Central memory CD8-positive, alpha-beta T cell (primary cell): ENCODE measurements at places on chromosomes 6 and 20.
A peak's percentile ranks its signal among the peaks of the same experiment; 100 is the strongest.

GRCh38 chr6:47134476-47135189 lies 92.5 kb upstream of the ADGRF1 start:
- DNase-seq: no peak

GRCh38 chr6:28240471-28240870 lies 11.6 kb downstream of the ZKSCAN4 start:
- no peak for DNase-seq

DNA sequence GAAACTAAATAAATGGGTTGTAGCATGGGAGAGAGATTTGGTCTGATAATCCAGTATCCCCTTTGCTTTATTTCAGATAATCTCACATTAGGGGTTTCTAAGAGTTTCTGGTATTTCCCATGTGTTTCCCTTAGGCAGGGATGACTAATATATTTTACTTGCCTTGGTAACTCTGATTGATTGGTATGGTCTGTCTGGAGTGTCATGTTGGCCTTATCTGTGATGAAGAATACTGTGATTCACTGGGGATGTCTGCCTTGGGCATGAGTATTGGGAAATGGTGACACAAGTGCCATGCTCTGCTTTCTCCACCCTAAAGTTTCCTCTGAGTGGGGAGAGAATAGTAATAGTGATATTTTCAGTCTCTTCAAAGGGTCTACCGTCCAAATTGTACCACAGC lies 10.1 kb downstream of the SLC22A2 start:
- no peak for DNase-seq

DNA sequence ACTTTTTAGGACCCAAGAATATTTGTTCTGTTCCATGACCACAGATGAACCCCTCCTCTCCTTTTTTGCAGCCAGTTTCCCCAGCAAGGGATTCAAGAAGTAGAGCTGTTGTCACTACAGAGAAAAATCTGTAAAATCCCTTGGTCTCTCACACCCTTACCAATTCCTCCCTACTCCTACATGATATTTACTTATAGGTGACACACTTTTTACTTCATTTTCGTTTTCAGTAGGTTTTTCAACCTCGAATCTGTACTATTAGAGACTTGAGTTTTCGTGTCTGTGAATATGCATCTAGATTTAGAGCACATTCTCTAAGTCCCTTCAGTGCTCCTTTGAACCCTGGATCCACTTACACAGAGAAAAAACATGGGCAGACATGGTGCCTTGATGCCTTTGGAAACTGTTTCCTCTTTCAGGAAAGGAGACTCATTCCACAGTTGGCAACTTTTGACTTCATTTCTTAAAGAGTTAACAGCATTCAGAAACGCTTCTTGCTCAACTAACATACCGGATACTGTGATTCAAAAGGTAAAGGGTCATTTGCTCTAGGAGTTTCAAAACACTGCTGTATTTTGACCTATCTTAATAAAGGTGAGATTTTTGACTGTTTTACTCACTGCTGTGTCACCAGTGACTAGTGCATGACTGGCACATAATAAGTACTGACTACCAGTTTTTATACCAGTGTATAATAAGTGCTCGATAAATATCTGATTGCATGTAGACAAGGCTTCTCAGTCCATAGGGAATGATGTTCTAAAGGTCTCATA lies 50.6 kb downstream of the LAMA4 start:
- no peak for DNase-seq

DNA sequence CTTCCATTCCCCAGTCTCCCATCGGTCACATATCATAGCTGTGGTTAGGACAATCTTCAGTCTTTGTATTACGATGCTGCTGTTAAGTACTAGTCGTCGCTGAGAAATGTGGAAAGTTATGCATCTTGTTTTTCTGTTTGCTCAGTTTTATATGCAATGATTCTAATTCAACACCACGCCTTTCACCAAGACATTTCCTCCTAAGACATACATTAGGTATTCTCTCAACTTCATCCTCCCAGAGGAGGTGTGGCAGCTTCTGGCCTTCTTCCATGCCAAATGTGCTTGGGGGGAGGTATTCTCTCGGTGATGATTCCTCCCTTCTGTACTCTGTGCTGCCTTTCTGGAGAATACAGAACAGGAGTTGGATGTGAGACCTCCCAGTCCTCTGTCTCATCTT lies 66.1 kb downstream of the B4GALT5 start:
- no peak for DNase-seq

- DNase-seq: no peak
Observed at GRCh38 chr20:59645761-59646171, 41.4 kb downstream of the PHACTR3 start.

- no peak for DNase-seq
Observed at GRCh38 chr6:80465513-80465912, 359.0 kb downstream of the BCKDHB start.

DNA sequence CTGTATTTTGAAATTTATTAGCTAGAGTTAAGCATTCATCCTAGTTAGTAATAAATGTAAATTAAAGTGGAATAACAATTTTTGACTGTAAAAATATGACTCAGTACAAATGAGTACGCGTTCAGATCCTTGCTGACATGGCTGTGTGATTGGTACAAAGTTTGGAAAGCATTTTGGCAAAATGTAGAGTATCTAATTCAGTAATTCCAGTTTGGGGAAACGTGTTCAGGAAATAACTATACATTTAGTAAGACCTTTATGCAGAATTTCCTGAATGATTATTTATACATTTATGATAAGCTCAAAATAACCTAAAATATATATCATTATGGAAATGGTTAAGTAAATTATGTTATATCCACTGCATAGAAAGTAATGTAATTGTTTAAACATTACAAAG lies 8.0 kb downstream of the VTA1 start:
- no peak for DNase-seq

DNA sequence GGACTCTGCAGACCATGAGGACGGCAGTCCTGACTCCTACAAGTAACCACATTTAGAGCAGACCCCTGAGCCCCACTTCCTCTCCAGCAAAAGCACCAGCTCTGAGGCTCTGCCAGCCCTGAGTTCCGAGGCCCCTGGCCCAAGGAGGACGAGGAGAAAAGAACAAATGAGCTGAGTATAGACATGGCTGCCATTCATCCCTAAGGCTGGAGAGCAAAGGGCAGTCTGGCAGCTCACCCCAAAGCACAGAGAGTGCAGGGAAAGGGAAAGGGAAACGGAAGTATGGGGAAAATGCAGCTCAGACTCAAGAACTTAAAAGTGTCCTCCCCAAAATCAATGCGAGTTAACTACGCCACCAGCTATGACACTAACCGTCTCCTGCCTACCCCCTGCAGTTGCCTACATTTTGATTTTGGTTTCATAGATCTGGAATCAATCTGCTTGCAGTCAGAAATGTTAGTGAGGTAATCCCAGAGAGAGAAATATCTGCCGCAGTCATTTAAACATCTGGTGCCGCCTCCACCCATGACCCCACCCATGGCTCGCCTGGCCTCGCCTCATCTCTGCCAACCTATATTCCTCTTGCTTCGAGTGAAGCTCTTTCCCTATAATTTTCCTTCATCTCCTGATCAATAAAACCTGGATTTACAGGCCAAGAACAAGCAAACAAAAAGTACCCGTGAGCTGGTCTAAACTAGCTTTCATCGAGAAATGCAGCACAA lies 49.6 kb upstream of the AFDN start:
- no peak for DNase-seq

GRCh38 chr6:163389354-163389753 lies 25.2 kb upstream of the QKI start:
- no peak for DNase-seq

GRCh38 chr6:91412532-91412931 lies 825.7 kb upstream of the MAP3K7 start:
- DNase-seq: no peak

DNA sequence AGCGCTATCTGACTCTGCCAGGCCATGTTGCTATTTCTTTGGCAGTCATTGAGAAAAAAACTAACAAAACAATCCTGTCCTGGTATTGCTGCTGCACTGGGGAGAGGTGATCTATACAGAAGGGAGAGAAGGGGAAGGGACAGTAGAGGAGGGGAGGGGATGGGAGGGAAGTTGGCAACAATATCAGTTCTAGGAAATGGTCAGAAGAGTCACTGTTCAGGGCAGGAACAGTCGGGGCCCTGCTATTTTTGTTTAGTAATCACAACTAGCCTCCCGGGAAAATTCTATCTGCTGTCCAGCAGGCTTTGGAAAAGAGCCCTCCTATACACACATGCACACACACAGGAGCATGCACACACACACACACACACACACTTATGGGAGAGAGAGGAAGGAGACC lies 142.3 kb upstream of the CARMIL1 start:
- no peak for DNase-seq

DNA sequence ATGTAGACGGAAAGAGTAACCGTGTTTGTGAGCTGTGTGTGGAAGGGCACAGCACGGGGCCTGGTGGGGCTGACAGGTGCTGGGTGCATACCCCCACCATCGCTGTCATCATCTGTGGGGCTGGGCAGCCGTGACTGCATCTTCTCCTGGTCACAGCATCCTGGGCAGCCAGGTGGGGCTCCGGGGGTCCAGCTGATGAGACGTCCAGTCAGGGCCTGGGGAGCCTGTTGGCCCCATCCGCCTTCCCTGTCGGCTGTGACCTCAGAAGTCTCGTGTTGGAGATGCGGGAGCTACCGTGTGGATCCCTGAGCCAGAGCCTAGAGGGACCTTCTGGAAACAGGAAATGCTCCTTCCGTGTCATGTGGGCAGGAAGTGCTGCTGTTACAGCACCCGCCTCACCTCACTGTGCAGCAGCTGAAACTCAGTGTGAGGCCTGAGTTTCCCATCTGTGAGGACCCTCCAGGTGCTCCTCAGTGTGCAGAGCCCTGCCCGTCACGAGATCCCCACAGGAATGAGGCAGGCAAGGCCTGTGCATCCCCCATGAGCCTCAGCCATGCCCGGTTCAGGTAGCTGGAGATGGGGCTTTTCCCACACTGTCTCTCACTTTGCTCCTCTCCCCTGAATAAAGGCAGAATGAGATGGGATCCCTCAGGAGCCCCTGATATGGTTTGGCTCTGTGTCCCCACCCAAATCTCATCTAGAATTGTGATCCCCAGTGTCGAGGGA lies 108.7 kb downstream of the ERMARD start:
- no peak for DNase-seq

GRCh38 chr6:41630946-41631345 lies 7.3 kb upstream of the MDFI start:
- DNase-seq: no peak

GRCh38 chr6:90449311-90449710 lies 137.6 kb downstream of the MAP3K7 start:
- no peak for DNase-seq

DNA sequence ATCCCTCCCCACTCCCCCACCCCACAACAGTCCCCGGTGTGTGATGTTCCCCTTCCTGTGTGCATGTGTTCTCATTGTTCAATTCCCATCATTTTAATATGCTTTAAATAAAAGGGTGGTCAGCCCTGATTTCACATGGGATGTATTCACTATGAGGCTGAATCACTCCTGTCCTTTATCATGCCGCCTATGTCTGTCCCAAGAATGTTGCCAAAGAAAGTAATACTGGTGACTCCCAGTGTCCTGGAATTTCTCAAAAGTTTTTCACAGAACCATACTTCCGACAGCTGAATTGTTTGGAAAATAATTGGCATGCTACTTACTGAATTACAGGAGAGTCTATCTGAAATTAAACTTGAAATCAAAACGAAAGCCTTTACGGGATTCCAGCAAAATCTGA lies 217.7 kb downstream of the HAO1 start:
- DNase-seq: no peak

DNA sequence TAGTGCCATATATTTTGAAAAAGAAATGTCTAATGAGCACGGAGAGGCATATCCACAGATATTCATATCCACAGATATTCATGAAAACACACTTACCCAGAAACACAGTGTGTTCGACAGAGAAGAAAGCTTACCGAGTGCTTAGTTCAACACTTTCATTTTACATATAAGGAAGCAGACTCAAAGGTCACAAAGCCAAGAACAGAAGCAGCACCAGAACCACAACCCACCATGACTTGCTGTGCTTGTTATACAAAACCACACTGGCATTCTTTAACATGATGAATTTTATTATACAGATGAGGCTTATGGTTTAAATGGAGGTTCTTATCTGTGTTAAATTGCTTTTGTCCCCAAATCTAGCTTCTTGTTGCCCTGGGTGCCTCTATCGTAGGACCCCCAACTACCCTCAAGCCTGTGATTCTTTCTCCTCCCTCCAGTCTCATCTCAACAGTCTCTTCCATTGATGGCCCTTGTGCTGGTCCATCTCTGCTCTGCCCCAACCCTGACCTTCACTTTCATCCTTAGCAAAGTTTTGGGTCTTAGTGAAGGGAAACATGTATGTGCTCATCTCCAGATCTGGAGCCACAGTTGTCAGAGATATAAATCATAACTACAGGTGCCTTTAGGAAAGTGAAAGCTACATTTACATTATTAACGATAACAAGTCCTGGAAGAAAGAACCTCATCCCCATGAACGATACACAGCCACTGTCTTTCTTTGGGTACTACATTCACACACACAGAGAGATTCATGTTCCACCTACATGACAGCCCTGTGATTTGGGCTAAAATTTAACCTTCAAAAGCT lies 40.0 kb downstream of the SF3B5 start:
- DNase-seq: peak; percentile 49

DNA sequence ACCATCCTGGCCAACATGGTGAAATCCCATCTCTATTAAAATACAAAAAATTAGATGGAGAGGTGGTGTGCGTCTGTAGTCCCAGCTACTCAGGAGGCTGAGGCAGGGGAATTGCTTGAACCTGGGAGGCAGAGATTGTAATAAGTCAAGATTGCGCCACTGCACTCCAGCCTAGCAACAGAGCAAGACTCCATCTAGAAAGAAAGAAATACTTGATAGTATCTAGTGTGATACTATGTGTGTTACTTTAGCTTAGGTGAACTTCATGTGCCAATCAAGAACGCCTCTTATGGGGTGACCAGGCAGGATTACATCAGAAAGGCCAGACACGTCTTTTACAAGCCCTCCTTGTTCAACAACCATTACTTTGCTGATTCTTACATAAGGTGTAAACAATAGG lies 107.1 kb downstream of the TMEM170B start:
- DNase-seq: no peak

- no peak for DNase-seq
Observed at GRCh38 chr6:143545165-143545564, 33.6 kb upstream of the FUCA2 start.

DNA sequence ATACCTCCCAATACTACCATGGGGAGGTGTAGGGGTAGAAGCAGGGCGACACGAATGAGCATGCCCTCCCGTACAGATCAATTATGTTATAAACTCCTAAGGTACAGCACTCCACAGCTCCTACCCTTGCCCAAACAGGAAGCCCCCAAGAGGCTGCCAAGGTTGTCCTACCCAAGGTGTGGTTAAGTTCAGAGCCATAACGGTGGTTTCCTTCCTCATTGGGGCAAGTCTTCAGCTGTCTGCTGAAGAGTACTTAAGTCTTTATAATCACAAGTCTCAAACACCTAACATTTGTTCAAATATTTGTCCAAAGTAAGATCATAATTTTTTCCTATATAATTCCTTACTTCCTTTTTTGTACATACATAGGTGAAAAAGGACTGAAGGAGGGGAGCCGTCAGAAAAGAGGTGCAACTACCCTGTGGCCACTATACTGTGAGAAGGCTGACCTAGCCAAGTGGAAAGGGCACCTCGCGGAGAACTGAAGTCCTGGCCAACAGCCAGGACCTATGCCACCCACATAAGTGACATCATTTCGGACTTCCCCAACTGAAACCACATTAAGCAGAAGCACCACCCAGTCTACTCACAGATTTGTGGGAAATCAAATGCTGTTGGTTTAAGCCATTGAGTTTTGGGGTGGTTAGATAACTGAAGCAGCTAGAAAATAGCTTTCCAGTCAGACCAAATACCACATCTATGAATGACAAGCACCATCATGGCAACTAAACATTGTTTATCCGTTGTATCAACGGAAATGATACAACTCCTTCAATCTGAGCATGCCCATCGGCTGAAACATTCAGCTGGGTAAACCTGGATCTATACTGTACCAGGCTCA lies 2.9 kb upstream of the RAB22A start:
- DNase-seq: peak; percentile 83

GRCh38 chr6:167238146-167238693 lies 52.9 kb upstream of the UNC93A start:
- no peak for DNase-seq
